NCI-H69 (cell line): ENCODE measurements at places on chromosomes 7 and 10.
A peak's percentile ranks its signal among the peaks of the same experiment; 100 is the strongest.

DNA sequence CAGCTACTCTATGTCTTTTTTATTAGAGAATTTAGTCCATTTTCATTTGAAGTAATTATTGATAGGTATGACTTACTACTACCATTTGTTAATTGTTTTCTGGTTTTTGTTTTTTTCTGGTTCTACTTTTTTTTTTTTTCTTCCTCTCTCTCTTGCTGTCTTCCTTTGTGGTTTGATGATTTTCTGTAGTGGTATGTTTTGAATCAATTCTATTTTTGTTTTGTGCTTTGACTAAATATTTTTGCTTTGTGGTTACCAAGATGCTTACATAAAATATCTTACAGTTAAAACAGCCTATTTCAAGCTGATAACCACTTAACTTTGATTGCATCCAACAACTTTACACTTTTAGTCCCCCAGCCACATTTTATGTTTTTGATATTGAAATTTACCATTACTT is 3.3 kb upstream of the OR2F2 start:
- no peak for DNase-seq

DNA sequence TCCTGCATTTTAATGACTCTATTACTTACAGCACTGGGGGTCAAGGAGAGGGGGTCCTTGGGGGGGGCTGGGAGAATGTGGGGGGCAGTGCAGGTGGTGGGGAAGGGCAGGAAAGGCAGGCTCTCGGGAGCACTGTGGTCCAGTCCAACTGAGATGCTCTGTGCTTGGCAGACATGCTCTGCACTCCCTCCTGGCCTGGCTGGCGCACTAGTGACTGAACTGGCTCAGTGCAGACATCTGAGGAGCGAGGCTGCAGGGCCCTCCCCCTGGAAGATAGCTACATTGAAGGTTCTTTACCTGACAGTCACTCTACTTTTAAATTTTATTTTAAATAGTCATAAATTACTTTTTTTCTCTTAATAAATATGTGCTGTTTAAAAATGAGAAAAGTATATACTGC is 105.7 kb downstream of the NEURL1 start:
- DNase-seq = peak; percentile 21

DNA sequence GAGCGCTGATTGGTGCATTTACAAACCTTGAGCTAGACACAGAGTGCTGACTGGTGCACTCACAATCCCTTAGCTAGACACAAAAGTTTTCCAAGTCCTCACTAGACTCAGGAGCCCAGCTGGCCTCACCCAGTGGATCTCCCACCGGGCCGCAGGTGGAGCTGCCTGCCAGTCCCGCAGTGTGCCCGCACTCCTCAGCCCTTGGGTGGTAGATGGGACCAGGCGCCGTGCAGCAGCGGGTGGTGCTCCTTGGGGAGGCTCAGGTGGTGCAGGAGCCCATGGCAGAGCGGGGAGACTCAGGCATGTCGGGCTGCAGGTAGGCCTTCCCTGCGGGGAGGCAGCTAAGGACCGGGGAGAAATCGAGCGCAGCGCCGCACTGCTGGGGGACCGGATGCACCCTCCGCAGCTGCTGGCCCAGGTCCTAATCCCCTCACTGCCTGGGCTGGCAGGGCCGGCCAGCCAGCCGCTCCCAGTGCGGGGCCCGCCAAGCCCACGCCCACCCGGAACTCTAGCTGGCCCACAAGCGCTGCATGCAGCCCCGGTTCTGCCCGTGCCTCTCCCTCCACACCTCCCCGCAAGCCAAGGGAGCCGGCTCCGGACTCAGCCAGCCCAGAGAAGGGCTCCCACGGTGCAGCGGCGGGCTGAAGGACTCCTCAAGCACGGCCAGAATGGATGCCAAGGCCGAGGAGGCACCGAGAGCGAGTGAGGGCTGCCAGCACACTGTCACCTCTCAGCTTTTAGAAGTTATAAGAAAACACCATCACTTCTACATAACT is 128.9 kb downstream of the ZNF438 start:
- no peak for DNase-seq

GRCh38 chr10:34407324-34407805 is 407.7 kb downstream of the PARD3 start:
- peak; percentile 70 for DNase-seq
